Thymus (tissue), 14 donors: ENCODE measurements at places on chromosomes 4 and X.

GRCh38 chr4:76526585-76526990, 91.6 kb downstream of the SHROOM3 start:
- no peaks in the 10 kb centered on the region for H3K36me3 ChIP-seq
- DNase-seq, result no peak
- H3K4me3 ChIP-seq, result no peak overlapping the region

DNA sequence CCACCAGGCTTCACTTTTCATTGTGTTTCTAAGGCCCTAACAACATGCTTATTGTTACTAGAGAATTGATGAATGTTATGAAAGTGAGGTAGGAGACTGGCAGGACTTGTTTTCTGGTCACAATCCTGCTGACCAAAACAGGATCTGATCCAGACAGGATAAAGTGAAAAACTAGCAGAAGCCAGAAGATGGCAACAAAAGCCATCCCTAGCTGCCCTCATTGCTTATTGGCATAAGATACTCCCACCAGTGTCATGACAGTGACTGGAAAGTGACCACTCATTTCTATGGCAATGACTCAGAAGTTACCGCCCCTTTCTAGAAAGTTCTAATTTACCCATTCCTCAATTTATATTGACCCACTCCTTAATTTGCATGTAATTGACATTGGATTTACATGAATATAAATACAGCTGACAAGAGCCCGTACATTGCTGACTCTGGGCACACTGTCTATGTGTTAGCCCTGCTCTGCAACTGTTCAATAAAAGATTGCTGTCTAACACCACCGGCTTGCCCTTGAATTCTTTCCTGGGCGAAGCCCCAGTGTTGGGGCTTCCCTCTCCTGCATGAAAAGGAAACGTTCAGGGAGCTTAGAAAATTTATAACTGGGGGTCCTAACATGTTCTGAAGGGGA, 30.0 kb upstream of the FGG start:
- no peak overlapping the region for H3K27ac ChIP-seq
- no peak overlapping the region for H3K4me3 ChIP-seq
- H3K4me1 ChIP-seq, result no peaks in the 10 kb centered on the region
- H3K36me3 ChIP-seq, result no peaks in the 10 kb centered on the region
- no peaks in the 10 kb centered on the region for H3K27me3 ChIP-seq

DNA sequence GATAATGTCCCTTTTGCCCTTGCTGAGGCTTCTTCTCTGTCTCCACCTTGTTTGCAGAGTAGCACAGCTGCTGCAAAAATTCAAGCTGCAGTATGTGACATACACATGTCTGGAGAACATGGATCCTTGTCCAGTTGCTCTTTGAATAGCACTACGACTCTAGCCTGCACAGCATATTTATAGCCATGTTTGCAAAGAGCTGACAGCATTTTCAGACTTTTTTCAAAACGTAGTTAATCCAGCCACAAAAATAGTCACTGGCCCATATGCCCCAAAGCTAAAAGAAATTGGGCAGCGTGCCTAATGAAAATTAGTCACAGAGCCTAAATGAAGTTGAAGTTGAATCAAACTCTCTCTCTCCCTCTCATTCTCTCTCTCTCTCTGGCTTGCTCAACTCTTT, 17.5 kb downstream of the SLC16A2 start:
- H3K4me3 ChIP-seq, result no peak overlapping the region
- H3K36me3 ChIP-seq, result no peaks in the 10 kb centered on the region
- no peaks in the 10 kb centered on the region for H3K4me1 ChIP-seq
- no peaks in the 10 kb centered on the region for H3K27me3 ChIP-seq
- H3K27ac ChIP-seq, result no peak overlapping the region
- DNase-seq, result no peak

GRCh38 chrX:68594769-68595168, 52.7 kb upstream of the STARD8 start:
- no peak overlapping the region for H3K4me3 ChIP-seq
- H3K4me1 ChIP-seq, result no peaks in the 10 kb centered on the region
- no peaks in the 10 kb centered on the region for H3K36me3 ChIP-seq
- no peaks in the 10 kb centered on the region for H3K27me3 ChIP-seq

DNA sequence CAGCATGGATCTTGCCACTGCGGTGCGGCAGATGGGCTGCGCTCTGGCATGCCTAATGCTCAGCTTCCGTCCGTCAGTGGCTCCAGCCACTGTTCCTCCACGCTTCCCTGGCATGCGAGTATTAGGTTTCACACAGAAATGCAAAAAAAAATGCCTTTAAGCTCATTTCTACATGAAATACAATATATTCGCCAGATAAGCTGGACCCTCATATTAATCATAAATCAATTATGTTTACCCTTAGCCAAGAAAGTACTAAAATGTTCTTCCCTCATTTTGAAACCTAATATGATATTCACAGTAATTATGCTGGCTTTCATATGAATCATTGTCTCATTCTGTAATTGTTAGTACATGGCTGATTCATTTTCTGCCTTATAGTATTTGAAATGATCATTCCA, 115.5 kb upstream of the FAM241A start:
- no peaks in the 10 kb centered on the region for H3K4me1 ChIP-seq
- no peak for DNase-seq
- H3K27me3 ChIP-seq, result no peaks in the 10 kb centered on the region
- no peak overlapping the region for H3K27ac ChIP-seq
- no peaks in the 10 kb centered on the region for H3K36me3 ChIP-seq
- no peak overlapping the region for H3K4me3 ChIP-seq

DNA sequence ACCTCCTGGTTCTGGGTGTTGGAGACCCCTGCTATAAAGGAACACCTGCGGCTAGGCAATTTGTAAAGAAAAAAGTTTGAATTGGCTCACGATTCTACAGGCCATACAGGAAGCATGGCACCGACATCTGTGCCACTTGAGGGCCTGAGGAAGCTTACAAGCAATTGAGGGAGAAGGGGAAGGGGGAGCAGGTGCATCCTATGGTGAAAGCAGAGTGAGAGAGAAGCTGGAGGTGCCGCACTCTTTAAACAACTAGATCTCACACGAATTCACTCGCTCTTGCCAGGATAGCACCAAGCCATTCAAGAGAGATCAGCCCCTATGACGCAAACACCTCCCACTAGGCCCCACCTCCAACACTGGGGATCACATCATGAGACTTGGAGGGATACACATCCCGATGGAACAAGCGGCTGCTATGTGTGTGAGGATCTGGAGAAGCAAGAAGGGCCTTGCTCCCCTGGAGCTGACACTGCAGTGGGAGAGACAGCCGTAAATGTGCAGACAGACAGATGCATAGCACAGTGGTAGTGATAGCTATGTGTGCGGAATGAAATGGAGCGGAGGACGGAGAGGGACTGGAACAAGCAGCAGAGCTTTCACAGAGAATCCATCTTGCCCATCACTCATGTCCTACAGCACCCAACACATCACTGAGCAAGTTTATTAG, 60.7 kb upstream of the HELT start:
- DNase-seq, result no peak
- H3K4me1 ChIP-seq, result peaks cover 12% of the 10 kb centered on the region
- no peaks in the 10 kb centered on the region for H3K36me3 ChIP-seq
- no peaks in the 10 kb centered on the region for H3K27me3 ChIP-seq
- no peak overlapping the region for H3K27ac ChIP-seq
- H3K4me3 ChIP-seq, result no peak overlapping the region
